ENCODE measurements at places on chromosomes 7 and 10.

GRCh38 chr7:97064972-97065587, 40.4 kb upstream of the DLX5 start:
- DNase-seq: peak; percentile 87

- no peak for DNase-seq
Measured at GRCh38 chr10:66058594-66058993, 867.2 kb upstream of the LRRTM3 start.

DNA sequence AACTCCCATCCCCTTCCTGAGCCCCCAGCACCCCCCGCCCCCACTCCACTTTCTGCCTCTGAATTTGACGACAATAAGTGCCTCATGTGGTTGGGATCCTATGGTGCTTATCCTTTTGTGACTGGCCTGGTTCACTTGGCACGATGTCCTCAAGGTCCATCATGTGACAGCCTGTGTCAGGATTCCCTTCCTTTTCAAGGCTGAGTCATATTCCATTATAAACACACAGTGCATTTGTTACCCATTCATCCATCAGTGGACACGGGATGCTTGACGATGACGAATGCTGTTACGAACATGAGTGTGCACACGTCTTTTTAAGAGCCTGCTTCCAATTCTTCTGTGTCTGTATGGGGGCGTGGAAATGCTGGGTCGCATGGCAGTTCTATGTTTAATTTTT, 26.7 kb downstream of the SHH start:
- DNase-seq: no peak

DNA sequence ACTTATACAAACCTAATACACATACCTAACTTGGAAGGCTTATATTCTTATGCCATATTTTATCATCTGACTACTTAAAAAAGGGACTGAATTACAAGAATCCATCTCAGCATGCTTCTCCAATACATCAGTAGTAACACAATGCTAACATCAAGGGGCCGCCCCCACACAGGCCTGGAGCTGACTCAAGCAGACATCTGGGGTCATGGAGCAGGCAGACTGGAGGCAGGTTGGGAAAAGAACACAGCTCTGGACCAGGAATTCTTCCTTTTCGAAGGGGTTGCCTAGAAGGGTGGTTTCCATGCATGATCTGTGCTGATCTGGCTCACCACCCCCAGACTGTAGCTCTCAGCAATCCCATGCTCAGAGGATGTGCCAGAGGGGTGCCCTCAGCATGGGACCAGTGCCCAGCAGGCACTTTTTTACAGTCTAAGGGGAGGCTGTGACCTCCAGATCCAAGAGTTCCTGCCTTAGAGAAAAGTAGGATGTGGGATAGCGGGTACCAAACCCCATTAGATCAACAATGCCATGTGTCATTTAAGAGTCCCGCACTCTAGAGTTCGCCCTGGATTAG, 26.1 kb upstream of the DUSP5 start:
- no peak for DNase-seq

DNA sequence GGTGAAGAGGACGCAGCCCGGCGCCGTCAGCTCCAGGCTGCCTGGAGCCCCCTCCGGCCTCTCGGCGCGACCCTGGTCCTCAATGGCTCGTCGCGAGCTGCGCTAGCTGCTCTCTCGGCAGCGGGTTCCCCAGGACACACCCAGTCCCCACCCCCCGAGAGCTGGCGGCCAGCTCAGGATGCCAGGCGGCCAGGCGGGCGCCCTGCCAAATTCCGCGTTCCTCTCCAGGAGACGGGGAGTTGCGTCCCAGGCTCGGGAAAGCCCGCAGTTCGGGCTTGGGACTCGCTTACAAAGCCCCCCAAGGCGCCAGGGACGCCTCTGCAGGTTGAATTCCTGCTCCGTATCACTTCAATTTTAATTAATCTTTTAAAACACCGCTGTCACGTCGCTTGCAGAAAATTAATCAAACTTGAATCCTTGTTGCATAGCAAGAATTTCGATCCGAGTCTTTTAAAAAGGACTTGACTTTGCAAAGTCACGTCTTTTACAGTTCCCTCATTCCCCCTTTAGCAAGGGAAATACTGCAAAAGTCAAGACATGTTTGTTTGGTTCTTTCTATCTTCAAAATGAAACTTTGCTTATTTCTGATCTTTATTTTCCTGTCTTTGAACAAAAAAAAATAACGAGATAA, 28.2 kb downstream of the SKIDA1 start:
- DNase-seq: peak; percentile 95

DNA sequence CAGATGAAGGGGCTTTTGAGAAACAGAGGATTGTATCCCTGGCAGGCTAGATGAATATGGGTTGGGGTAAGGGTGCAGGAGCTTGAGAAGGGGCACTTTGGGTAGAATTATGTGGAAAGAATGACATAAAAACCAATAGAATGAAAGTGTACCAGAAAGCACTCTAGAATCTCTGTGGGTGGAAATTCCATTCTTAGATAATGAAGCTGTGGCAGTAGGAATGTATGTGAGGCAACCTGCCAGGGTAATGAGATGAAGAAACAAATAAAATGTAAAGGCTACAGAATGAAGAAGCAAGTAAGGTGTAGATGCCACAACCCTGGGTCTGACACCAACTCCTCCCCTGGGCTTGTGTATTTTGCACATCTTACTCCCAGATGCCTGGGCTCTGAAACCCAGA, 16.8 kb downstream of the NOBOX start:
- DNase-seq: no peak

DNA sequence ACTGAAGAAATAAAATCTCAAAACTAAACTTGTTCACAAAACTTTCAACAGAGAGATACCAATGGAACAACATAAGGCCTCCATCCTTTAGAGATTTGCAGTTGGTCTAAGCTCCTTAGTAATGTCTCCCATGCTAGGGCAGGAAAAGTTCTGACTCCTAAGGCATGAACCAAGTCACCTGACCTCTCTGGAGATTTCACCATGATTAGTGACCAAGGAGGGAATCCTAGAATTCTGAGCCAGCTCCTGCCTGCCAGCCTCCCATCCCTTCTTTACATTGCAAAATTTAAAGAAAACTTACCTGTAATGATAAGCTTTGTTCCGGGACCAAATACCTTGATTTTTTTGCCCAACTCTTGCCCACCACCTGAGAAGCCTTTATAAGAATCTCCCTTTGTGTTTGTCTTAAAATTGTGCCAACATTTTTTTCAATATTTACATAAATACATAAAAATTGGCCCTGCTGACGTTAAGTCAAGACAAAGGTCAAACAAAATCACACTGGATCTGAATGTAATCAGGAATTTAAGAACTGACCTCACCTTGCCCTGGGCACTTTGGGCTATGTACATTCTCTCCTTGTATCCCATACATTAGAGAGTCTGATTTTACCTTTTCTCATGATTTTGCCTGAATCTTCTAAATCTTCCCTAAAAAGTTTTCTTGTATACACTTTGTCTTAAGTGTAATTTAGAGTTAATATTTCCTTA, at the start of gene TARP:
Gene TARP (minus strand): TSS at position 351 of the 710 bp plus-strand sequence.
- DNase-seq: no peak

- DNase-seq: peak; percentile 84
Measured at GRCh38 chr10:22345301-22346095, at the start of gene SPAG6. SPAG6 (plus strand) TSS chr10:22345496; CDS start chr10:22345612, 116 bp downstream.

DNA sequence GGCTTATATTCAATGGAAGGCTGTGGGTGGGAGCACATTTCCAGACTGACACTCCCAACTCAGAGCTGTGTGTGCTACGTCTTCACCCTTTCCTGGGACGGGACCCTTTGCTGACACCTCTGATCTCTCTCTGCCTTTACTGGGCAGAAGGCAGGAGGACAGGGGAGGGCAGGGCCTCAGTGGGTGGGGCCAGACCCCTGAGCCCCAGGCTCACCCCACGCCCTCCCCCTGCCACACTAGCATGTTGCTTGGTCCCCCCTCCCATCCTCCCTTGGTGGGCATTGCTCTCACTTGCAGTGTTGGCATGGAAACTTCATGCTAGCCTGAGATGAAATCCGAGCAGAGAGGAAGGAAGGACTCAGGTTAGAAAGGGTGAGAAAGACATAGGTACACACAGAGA, 18.4 kb downstream of the TMEM273 start:
- no peak for DNase-seq

- no peak for DNase-seq
Measured at GRCh38 chr7:155119801-155120382, 49.8 kb downstream of the HTR5A start.

GRCh38 chr10:62618054-62618453, 186.5 kb upstream of the ADO start:
- DNase-seq: no peak

DNA sequence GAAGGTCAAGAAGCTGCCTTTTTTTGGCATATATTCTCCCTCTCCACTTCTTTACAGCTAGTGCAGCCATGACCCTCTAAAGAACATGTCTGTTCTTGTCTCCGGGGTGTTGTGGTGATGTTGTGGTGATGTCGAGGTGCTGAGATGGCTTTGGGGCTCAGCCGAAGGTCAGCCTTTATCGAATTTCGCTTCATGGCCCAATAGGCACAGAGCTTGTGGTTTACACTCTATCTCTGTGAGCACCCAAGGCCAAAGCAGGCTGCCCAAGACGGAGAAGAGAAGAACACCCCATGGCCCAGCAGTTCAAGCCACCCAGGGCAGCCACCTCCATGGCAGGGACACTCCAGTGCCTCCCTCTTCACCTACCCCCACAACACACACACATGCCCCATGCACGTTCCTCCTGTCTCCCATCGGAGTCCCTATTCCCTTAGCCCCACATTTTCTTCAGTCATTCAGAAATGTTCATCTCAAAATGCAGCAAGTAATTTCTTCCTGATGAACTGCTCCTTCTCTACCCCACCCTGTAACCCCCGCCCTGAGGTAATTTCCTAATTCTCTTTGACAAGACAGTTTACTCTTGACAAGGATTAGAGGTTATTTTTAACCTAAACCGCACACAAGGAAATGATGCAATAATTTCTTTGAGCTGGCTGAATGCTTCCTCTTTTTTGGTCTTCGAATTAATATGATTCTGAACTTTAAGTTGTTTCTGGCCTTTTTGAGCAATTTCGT, 18.6 kb upstream of the ADRB1 start:
- DNase-seq: no peak

GRCh38 chr10:101007915-101008822, 8.6 kb downstream of the LZTS2 start:
- no peak for DNase-seq

DNA sequence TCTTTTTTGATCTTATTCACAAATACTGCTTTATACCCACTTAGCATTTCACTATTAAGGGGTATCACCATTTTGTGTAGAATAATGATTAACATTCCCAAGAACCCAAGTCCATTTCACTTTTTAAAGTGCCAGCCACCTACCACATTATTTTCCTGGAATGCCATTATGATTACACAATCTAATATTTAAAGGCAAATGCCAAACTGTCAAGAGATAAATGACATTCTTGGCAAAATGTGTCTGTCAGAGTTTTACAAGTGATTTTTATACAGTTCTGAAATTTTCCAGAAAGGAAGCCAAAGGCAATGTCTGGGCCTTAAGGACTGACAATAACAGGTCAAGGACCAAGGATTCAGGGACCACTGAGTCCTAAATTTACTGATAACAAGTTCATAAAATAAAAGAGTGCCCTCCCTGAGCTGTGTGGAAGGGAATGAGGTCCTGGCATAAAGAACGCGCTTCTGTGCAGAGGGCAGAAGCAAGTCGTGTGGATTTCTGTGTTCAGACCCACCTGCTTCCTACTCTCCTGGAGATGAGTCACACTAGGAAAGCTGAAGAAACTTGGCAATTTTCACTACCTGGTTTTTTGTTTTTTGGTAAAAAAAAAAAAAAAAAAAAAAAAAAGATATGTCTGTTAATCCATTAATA, 66.5 kb downstream of the UBE2H start:
- no peak for DNase-seq

- no peak for DNase-seq
Measured at GRCh38 chr10:128001363-128001745, 94.5 kb downstream of the PTPRE start.

- DNase-seq: peak; percentile 63
Measured at GRCh38 chr7:116180302-116180701, 30.0 kb upstream of the TES start.

DNA sequence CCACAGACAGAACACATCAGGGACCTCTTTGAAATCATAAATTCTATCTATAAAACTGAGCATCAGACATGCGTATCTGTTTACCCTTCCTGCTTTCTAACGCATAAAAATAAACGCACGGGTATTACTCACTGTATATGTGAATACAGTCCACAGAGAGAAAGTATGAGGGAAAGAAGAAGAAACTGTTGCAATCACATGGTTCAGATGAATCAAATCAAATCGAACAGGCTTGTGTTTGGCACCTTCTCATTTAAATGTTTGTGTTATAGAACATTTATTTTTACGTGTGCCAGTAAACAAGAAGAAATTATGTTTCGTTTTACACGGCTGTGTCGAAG, 322.0 kb downstream of the FRMD4A start:
- DNase-seq: no peak

DNA sequence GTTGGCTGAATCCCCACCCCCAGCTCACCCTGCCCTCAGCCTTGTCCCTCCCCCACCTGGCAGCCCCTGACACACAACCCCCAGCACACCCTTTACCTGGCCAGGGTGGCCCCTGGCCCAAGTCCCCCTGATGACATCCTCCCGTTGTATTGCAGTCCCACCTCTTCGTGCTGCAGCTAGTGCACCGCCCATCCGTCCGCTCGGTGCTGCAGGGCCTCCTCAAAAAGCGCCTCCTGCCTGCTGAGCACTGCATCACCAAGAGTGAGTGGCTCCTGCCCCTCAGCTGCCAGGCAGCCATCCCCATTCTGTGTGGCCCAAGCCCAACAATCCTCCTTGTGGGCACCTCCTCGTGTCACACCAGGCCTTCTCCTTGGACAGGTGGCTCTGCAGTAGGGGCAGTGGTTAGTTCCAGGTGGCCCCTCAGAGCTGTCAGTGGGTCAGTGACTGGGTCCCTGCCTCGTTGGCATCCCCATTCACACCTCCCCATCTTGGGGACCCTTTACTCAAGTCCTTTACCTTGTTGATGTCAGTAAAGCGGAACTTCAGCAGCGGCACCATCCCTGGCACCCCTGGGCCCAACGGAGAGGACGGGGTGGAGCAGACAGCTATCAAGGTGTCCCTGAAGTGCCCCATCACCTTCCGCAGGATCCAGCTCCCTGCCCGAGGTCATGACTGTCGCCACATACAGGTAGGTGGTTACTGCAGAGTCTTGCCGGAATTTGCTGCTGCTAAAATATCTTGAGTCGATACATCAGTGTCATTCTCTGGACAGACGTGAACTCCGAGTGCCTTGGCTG, 14.3 kb downstream of the ZMIZ2 start:
- no peak for DNase-seq

GRCh38 chr10:119416855-119417254, 125.7 kb downstream of the RGS10 start:
- peak; percentile 74 for DNase-seq

GRCh38 chr7:15580604-15581351, 19.0 kb upstream of the AGMO start:
- no peak for DNase-seq

DNA sequence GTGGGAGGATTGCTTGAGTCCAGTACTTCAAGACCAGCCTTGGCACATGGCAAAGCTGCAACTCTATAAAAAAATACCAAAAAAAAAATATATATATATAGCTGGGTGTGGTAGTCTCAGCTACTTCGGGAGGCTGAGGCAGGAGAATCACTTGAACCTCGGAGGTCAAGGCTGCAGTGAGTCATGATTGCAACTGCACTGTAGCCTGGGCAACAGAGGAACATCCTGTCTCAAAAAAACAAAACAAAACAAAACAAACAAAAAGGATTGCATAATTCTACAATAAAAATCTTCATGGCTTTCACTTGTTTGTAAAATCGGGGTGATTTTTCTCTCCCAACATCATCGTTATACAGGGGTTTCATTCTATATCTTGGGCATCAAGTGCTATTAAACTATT, 35.1 kb downstream of the GUSB start:
- no peak for DNase-seq
